Stimulated activated CD8-positive, alpha-beta memory T cell treated with anti-CD3 and anti-CD28 coated beads, Interleukin-4, amount 100 ng/mL, for 1 hour (primary cell): ENCODE measurements at places on chromosomes 4 and X.

DNA sequence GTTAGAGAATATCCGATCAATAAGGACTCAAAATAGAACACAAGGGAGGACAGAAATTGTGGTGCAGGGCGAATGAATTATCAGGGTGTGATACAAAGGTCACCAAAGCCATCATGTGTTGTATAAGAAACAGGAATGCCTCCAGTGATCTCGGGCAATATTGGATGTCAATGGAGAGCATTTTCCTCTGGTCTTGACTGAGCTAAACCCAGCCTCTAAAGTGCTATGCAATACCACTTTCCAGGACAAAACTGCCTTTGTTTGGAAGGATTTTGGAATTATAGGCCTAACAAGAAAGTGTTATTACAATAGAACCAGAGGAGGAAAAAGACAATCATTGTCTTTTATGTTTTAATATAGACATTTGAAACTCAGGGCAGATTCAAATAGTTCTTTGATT is 281.7 kb downstream of the CHM start:
- DNase-seq: no peak

DNA sequence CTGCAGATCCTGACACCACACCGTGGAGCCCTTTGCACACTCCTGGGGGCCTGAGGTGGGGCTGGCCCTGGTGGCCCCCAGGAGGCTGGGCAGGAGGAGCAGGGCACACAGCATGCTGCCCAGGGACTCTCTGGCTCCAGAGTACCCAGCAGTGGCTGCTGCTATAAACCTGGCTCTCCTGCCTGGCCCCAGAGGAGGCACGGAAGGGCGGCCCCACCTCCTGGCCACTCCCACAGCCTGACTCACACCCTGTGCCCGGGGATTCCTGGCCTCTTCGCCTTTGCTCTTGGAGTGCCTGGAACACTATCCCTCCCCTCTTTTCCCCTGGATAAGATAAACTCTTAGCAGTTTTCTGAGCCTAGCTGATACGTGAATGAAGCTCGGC is at the start of gene PSAPL1:
PSAPL1 (minus strand) TSS at position 165 of the 385 bp plus-strand sequence; CDS start at position 114, 51 bp downstream.
- DNase-seq: no peak

DNA sequence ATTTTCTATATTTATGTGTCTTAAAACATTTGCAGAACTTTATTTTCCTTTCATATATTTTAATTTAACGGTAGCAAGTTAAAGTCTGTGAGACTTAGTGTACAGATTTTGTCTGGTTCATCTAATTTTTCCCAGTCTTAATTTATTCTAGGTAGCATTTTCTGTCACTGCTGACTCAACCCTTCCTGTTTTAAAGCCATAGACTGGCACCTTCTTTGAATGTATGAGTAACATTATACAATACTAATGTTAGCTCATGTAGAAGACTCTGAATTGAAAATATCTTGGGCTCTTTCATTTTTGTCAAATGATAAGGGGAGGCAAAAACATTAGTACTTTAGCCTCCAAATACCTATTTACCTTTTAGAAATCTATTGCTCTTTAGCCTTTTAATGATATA is 43.6 kb downstream of the BLTP1 start:
- DNase-seq: no peak

- DNase-seq: no peak
These were observed 81.2 kb downstream of the ABLIM2 start for GRCh38 chr4:8077181-8078108.

DNA sequence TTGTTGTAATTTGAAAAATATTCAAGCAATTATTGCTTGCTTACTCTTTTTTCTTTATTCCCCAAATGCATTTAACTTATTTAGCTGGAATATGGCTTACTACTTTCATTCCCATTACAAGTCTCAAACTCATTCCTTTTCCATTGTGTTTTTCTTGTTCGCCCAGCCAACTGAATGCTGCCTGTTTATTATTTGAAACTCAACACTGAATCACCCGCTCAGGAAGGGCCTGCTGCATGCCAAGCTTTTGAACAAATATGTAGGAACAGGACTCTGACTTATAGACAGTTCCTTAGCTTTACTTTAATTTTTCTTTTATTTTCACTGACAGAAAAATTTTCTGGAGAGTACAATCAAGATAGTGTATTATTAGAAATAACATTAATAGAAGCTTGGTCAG is 12.9 kb downstream of the PCDH18 start:
- no peak for DNase-seq

DNA sequence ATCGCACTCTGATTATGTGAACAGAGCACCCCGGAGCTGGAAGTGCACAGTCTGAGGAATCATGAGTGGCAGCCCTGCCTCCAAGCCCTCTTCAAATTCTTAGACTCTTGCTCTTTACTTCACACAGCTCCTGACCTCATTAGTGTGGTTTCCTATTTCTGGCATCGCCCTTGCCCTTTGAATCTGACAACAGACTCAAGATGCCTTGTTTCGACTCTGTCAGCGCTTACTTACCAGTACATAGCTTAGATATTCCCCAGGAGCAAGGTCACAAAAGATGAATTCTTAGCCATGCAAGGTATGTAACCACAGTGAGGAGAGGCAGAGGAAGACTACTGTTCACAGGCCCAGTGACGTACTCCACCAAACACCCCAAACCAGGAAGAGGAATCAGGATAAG is 167.2 kb downstream of the KDR start:
- no peak for DNase-seq
